Stimulated activated CD8-positive, alpha-beta memory T cell treated with anti-CD3 and anti-CD28 coated beads, Interleukin-7, amount 100 ng/mL, for 1 hour (primary cell): ENCODE measurements at places on chromosomes 7 and 10.

DNA sequence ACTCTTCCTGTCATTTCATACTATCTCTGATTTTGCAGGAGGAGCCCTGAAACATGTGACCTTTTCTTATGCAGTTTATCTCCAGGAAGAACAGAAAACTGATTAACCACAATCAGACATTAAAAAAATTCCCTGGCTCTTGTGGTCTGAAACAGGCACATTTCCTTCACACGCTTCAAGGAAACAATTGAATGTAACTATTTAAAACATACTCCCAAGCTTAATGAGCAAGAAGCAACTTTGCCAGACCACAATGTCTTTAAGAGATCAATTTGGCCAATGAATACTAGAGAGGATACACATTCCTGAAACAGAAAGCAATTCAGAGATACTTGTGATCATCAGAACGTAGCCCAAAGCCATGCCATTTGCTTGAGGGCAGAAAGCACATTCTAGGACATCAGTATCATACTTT lies 65.8 kb downstream of the PIP4K2A start:
- no peak for DNase-seq

GRCh38 chr7:117759950-117760640 lies 113.1 kb downstream of the CTTNBP2 start:
- no peak for DNase-seq

- DNase-seq: no peak
Observed at GRCh38 chr10:2978574-2979273, 88.6 kb upstream of the PFKP start.

- no peak for DNase-seq
Observed at GRCh38 chr10:13774303-13774893, 187.6 kb downstream of the PRPF18 start.

DNA sequence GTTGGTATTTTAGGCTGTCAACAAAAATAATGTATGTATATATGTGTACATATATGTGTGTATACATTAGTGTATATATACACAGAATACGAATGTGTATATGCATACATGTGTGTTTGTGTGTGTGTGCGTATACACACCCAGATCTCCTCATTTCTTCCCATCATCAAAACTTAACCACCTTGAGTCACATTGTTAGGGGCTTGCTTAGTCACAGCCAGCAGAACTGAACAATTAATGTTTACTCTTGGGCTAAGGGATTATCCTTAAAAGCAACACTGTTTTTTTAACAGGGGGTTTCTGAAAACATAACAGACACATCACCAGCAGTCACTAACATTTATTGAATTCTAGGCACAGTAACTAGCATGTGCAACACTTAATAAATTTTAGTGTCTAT lies 83.0 kb upstream of the ASAH2 start:
- no peak for DNase-seq

GRCh38 chr7:55273186-55273980 lies 91.8 kb upstream of the LANCL2 start:
- no peak for DNase-seq
